ENCODE measurements at places on chromosomes 16 and 17.

- no peak for DNase-seq
Measured at GRCh38 chr16:73605309-73605708, 557.4 kb upstream of the ZFHX3 start.

DNA sequence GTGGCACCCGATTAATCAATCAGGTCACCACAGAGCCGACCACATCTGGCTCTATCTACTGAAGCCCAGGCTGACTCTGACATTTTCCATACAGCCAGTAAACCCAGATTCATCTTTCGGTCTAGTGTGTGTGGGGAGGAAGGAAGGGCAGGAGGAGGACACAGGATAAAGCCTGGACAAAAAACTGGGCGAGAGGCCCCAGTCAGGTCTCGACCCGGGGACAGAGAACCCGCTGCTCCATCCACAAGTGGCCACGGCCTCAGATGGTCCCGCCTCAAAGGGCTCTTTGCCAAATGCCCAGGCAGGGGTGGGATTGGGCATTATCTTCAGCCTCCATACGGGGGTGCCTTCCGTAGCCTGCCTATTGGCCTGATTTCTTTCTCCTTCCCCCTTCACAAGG, 7.8 kb downstream of the ABR start:
- DNase-seq, result no peak

GRCh38 chr17:49223517-49224197, 6.9 kb downstream of the PHOSPHO1 start:
- peak; percentile 78 for DNase-seq

DNA sequence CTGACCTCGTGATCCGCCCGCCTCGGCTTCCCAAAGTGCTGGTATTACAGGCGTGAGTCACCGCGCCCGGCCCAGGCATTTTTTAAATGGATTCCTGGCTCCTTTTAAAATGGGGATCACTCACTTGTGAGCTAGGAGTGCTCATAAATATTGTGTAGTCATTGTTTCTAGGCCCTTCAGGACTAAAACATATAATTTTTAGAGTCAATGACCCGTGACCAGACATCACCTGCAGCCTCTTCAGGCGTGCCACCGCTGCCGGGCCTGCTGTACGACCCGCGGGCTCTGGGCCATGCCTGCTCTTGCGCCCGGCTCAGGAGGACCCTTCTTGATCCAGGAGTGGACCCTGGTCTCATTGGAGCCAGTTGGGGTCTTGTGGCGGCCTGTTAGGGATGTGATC, 30.8 kb downstream of the EFCAB5 start:
- DNase-seq, result no peak

DNA sequence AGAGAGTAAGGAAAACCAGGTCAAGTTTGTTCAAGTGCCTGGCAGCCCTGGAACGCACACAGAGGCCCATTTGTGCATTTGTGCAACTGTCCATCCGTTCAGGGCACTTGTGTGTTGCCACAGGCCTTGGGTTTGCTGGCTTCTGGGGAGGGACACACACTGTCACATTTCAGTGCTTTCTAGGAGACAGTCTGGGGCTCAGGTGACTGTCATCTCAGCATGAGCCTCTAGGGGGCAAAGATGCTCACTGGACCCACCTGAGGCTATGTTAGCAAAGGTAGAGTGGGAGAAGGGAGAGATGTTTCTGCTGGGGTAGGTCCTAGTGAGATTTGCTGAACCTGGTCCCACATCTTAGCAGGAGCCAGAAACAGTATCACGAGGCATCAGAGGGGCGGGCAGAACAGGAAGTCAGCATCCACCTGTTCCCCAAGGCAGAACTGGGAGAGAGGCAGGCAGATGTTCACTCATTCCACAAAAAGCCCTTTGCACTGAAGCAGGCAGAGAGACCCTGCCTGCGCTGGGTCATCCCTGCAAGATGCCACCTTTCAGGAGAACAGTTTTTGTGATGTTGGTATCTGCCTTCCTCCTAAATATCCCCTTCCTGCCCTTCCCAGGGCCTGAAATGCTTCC, 48.5 kb downstream of the RAI1 start:
- DNase-seq, result no peak

DNA sequence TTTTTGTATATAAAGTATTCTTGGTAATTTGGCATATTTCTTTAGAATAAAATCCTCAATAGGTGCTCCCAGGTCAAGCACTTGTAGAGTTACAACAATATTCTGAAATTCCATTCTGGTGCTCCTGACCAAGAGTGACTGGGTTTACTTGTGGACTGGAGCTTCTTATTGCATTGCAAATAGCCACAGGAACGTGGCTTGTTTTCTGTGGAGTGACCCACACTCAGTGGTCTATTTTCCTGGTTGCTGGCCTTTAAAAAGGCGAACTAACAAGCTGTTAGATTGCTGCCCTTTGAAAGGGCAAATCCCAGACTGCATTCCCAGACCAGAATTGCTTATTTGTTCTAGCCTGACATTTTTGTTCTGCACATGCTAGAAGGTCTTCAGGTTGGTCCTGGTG, 658.8 kb upstream of the GOT2 start:
- DNase-seq, result no peak

DNA sequence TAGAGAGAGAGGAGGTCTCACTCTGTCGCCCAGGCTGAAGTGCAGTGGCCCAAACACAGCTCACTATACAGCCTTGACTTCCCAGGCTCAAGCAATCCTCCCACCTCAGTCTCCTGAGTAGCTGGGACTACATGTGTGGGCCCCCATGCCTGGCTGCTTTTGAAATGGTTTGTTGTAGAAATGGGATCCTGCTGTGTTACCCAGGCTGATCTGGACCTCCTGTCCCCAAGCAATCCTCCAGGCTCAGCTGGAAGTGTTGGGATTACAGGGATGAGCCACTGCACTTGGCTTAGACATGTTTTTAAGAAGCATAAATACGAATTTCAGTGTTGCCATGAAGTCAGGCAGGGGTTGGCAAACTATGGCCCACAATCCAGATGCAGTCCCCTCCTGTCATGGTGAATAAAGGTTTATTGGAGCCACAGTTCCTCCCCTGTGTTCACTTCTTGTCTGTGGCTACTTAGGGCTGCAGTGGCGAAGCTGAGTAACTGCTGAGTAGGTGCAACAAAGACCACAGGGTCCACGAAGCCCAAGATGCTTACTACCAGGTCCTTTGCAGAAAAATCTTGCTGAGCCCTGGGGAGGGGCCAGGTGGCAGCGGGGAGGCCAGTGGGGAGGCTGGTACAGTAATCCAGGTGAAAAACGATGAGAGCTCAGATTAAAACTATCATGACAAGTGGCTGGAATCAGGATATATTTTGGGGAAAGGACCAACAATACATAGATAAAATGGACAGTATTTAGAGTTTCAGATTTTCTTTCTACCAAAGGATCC, 35.2 kb downstream of the TNFRSF13B start:
- DNase-seq, result peak; percentile 3

GRCh38 chr17:9886141-9886930, 18.7 kb downstream of the RCVRN start:
- no peak for DNase-seq

DNA sequence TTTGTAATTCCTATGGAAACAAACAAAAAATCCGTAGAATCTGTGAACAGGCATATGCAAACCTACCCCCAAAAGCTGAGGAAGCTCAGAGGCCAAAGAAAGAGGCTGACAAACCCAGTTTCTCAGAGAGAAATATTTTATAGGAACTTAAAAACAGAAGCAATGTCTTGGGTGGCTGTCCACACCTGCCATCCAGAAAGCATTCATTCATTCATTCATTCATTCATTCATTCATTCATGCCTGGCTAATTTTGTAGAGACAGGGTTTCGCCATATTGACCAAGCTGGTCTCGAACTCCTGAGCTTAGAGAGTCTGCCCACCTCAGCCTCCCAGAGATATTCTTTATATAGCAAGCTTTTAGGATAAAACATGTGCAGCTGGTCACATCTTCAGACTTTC, 154.3 kb downstream of the MRTFB start:
- DNase-seq, result no peak

DNA sequence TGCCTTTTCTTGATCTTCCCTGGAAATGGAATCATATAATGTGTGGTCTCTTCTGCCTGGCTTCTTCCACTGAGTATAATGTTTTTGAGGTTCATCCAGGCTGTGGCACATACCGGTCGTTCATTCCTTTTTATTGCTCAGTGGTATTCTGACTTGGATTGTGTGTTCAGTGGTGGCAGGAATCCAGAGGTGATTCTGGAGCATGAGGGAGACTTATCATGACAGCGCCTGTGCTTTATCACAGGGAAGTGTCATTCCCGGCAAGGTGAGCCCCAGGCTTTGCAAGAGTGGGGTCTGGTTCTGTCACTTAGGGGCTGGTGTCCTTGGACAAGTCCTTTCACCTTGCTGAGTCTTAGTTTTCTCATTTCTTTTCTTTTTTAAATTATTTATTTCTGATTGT, 53.0 kb downstream of the IRX3 start:
- no peak for DNase-seq

DNA sequence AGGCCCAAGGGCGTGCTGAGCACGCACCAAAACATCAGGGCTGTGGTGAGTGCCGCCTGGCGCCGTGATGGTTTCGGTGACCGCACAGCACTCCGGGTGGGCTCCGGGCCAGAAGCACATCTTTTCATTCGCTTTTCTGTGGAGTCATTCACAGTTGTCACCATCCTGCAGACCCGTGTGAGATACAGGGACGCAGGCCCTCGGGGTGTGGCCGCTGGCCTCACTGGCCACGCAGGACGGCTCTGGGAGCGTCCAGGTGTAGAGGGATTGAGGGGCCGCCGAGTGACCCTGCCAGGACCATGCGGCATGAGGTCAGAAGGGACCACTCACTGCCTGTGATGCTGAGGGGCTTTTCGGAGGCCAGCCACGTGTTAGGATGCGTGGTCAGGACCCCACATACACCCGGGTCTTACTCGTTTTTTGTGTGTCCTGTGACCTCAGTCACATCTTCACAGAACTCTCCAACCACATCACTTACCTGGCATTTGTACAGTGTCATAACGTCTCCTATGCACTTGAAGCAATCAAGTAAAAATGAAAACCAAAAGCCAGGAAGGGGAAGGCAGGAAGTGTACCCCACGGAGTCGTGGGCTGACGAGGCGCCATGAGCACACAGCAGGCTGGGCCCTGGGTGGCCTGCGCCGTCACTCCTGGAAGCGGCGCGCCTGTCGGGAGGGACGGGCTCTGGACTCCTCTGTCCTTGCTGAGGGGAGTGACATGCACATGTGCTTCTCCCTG, 7.8 kb downstream of the ACSF3 start:
- DNase-seq, result no peak

GRCh38 chr17:55624772-55625433, 97.8 kb downstream of the TMEM100 start:
- DNase-seq, result no peak

- DNase-seq, result no peak
Measured at GRCh38 chr17:11005940-11006339, 168.1 kb upstream of the PIRT start.

DNA sequence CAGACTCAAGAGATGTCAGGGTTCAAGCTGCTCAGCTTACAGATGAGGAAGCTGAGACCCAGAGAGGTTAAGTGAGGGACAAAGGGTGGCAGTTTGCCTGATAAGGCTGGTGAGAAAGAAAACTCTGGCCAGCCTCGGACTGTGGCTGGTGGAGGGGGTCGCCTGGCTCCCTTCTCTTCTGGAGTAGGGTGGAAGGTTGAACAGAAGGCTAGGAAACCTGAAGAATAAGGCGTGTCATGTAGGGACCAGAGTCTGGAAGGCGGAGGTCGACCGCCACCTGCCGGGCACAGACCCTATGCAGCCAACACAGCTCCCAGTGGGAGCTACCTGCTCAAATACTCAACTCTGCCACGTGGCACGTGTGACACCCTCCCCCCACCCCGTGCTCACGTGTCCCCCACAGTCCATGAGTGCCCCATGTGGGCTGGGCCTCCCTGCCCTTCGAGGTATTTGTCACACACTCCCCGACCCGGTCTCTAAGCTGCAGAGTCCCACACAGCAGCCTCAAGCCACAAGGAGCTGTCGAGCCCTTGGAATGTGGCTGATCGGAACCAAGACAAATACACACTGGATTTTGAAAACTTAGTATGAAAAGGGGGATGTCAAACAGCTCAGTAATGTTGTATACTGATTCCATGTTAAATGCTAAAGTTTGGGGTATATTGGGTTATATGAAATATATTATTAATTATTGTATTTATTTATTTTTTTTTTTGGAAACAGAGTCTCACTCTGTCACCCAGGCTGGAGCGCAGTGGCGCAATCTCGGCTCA, 11.8 kb downstream of the HID1 start:
- DNase-seq, result no peak

- no peak for DNase-seq
Measured at GRCh38 chr16:19588661-19589060, 33.2 kb downstream of the VPS35L start.

DNA sequence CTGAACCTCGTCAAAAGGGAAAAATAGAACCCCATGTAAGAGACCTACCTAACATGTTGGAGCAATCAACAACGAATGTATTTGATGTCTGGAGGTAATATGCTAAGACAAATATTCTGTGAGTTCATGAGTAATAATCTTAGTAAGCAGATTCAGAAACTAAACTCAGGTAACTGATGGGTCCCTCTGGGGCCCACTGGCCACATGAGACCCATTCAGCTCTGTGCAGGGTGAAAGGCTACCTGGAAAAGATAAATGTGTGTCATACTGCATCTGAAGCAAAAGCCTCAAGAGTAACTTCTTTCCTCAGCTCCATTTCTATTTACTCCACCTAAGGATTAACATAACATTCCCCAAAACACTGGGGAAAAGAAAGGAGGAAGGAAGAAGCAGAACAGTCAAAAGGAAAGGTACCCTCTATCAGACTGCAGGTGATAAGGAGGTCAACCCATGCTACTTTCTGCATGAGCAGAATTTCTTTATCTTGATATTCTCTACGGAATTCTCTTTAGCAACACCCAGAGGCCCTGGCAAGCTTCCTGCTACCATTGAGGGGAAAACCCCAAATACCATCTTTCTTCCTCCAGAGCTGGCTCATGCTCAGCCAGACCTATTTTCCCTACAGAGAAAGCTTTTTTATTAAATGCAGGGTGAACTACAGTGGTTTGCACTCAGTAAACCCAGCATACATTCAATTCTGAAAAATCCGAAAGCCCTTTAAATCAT, 37.7 kb upstream of the ABCA6 start:
- DNase-seq, result no peak

DNA sequence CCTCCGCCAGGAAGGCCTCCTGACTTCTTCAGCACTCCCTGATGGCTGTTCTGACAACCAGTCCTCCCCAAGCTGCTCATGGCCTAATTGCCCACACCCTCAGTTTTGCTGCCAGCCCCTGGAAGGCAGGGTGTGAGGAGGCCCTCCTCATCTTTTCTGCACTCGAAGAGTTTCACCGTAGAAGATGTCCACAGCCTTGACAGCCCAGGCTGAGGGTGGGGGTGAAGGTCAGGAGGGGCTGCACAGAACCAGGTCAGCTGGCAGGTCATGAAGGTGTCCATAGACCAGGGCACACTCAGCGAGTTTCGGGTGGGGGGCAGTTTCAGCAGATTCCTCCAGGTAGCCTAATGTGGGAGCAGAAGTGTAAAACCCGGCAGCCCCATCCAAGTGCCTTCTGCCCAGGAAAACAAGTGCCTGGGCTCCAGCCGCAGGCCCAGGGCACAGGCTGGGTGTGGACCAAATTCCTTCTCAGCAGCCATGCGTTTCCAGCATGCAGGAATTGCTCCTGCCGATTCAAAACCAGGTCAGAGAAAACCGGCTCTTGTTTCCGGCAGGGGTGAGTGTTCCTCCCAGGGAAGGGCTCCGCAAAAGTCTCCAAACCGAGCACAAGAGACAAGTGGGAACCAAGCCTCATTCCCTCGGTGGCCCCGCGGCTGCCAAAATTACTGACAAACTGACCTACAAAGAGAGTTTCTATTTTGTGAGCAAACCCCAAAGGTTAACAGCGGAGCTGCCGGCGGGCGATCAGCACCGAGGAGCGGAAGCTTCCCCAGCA, 228.8 kb downstream of the C16orf78 start:
- no peak for DNase-seq

- DNase-seq, result no peak
Measured at GRCh38 chr16:54050459-54051210, 236.0 kb downstream of the IRX3 start.

- no peak for DNase-seq
Measured at GRCh38 chr16:50198802-50199403, 45.8 kb downstream of the TENT4B start.

Data from left ventricle myocardium superior (tissue), 1 donor.